GM12864 (cell line): ENCODE measurements at places on chromosomes 2 and 18.

GRCh38 chr2:222318712-222319585 lies 20.2 kb upstream of the PAX3 start:
- peak; percentile 33 for DNase-seq

DNA sequence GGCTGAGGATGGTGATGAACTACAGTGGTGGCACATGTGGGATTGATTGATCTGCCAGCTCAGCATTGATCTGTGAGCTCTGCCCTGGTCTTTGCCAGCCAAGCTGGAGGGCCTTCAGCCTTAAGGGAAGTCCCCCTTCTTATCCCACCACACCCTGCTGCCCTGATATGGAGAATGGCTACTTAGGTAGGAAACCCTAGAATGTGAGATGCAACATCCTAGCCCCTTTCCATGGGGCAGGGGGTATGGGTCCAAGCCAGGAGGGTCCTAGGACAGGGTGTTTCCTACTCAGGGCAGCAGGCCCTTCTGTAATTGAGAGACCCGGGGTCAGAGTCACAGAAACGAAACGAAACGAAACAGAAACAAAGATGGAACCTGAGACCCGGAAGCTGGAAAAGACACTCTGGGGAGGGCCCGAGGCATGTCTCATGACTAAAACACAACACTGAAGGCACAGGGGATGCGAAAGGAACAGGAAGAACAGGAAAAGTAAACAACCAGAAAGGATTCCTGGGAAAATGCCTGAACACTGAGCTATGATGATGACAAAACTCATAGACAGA lies 16.9 kb upstream of the SULT1C2 start:
- no peak for DNase-seq

- peak; percentile 3 for DNase-seq
Measured at GRCh38 chr2:17104454-17104853, 413.8 kb downstream of the RAD51AP2 start.

DNA sequence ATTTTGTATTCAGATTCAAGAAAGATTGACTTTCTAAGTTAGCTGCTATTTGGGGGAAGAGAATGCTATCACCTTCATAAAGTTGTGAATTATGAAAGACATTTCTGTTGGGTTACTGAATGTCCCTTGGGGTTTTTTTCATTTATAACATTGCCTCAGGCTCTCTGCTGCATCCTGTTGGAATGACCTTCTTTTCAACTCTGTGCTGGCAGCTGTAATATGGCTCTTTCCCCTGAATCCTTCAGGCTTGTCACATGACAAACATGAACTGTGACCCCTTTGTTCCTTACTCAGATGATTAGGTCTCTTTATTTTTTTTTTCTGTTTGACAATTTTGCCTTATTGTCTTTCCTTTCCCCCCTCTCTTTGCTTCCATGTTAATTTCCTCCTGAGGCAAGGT lies 159.8 kb downstream of the TAF4B start:
- DNase-seq, result no peak

DNA sequence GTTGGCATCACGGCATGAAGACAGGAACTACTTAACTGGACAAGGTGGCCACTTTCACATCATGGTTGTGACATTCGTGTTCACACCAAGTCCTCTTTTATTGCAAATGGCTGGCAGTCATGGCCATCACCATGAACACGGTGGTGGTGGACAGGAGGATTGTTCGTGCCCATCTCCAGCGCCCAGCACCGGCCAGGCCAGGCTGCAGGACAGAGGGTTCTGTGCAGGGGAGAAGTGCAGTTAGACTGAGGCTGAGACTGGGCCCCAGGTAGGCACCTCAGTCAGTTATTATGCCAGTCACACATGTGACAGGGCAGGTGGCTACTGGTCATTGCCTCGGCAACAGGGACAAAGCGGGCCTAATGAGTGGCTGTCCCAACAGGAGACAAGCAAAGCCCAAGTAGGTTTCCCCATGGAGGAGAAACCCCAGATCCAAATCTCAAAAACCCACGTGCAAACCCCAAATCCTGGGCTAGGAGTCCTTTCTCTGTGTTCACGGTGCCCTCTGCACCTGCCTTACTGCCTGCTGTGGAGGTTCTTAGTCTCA lies 468.1 kb upstream of the MYT1L start:
- no peak for DNase-seq

- DNase-seq, result no peak
Measured at GRCh38 chr2:124250433-124250832, 225.3 kb downstream of the CNTNAP5 start.

DNA sequence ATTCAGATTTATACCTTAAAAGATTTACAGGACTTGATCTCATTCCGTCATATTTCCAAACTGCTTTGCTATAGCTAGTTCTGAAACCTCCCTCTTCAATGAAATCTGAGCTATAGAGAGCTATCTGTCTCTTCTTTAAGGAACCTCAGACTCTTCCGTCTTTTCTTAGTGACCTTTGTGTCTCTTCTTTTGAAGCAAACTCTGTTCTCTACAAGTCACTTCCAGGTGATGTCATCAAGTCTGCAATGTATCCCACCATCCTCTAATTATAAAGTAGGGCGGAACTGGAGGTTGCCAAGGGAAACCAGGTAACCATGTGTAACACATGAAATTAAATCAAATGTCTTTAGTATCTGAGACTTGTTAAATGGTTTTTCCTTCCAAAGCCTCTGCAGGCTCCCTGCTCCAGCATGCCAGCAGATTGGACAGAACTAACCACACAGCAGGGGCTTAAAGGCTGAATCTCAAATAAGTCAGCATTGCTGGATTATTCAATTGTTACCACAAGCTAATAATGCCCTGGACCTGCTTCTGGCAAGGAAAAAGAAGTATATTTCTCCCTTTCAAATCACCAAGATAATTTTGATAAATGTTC lies 41.2 kb upstream of the PEX13 start:
- DNase-seq, result no peak

DNA sequence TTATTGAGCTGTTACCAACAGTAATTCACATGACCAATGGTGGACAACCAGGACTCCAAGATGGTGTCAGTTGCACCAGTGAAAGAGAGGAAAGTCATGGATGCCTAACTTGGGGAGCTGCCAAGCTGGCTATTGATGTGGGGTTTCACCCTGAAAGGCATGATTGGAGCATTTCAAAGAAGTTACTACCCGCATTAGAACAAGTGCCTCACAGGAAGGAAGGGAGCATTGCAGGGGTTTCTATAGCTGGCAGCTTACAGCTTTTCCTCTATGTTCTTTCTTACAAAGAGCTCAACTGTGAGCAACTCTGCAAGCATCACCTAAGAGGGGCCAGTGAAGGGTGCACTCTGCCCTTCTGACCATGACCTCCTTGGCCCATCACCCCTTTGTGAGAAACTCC lies 93.1 kb downstream of the TNFRSF11A start:
- DNase-seq, result no peak

GRCh38 chr18:51038110-51038509 lies 8.1 kb downstream of the SMAD4 start:
- no peak for DNase-seq

GRCh38 chr2:84481702-84482101 lies 22.6 kb upstream of the SUCLG1 start:
- no peak for DNase-seq

- DNase-seq, result no peak
Measured at GRCh38 chr2:235864302-235864701, 303.9 kb downstream of the GBX2 start.

DNA sequence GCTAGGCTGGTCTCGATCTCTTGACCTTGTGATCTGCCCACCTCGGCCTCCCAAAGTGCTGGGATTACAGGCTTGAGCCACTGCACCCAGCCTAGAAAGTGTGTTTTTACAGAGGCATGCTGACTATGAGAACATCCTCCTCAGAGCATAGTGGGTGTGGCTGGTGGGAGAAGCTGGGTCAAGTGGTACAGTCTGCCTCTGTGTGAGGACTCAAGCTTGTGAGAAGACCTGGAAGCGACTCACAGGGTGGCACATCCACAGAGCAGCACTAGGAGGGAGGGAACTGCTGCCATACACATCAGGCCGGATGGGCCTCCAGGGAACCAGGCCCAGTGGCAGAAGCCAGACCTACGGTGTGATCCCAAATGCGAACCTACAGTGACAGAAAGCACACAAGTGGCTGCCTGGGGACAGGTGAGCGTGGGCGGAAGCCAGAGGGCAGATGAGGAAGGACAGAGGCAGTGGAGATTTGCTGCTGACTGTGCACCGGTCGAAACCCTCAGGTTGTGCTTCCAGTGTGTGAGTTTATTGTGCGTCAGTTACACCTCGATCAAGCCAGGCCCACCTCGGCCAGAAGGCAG lies 8.9 kb downstream of the ARHGEF4 start:
- no peak for DNase-seq

DNA sequence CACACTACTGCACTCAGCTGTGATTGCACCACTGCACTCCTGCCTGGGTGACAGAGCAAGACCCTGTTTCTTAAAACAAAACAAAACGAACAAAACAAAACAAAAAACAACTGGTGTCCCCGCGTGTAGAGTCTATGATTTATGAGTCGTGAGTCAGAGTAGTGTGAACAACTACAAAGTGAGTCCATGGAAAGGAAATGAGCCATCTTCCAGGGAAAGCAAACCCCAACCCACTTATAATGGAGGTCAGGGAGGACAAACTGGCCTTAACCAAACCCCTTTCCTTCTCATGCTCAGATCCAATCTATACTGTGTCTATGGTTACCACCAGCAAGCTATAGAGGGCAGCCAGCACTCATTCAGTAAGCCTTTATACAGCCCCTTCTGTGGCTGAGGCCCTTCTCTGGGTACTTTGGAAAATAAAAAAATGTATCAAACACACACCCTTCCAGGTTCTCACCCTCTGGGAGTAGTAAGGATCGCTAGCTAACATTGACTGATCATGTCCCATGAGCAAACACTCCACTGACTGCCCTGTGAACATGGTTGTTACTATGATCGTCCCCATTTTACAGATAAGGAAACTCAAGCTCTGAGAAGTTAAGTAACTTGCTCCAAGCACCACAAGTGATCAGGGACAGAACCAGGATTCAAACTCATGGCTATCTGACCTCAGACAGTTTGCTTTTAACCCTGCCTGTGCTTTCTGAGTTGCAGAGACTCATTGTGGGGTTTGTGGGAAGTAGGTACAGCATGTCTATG lies 24.7 kb upstream of the COLEC12 start:
- DNase-seq, result no peak

DNA sequence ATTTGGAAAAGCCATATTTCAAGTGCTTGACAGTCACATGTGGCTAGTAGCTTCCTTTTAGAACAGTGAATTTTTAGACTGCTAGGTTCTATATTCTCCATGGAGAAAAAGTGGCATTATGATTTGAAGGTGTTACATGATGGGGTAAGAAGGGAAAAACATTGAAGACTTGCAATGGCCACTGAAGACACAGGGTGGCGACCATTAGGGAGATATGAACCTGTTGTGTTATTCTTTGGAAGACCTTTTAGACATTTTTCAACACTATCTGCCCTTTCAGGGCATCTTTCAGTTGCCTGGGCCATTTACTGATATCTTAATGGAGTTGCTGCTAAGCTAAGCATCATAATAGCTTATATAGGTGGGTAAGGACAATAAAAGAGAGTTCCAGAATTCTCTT lies 1387.2 kb downstream of the SUCLG1 start:
- no peak for DNase-seq

DNA sequence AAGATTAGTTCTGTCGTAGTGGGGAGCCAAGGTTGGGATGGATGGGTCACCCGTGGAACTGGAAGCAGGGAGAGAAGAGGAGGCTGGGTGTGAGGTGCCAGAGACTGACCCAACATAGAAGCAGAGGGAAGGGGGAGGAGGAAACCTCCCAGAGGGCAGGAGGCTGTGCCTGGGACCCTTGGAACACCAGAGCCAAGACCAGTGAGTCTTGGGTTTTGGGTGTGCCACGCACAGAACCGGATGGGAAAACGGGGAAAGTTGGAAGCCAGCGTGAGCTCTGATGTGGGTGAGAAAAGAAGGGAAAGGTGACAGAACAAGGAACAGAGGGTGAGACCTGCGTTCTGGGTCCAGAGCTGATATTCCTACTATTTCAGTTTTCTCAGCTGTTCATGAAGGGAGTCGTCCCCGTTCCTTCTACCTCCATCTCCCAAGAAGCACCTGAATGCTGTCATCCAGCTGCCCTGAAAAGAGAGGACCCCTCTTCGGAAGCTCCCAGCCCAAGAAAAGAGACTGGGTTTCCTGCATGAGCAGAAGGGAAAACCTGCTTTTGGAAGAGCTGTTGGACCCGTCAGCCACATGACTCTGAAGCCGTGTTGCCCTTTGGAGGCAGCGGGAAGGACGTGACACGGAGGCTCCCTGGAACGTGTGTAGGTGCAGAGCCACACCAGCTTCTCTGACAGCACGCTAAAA lies 250.1 kb downstream of the NDUFA10 start:
- DNase-seq, result no peak

- DNase-seq, result no peak
Measured at GRCh38 chr2:223626716-223627115, 24.6 kb upstream of the SCG2 start.

GRCh38 chr18:9617006-9617542 lies 2.7 kb upstream of the PPP4R1 start:
- no peak for DNase-seq

DNA sequence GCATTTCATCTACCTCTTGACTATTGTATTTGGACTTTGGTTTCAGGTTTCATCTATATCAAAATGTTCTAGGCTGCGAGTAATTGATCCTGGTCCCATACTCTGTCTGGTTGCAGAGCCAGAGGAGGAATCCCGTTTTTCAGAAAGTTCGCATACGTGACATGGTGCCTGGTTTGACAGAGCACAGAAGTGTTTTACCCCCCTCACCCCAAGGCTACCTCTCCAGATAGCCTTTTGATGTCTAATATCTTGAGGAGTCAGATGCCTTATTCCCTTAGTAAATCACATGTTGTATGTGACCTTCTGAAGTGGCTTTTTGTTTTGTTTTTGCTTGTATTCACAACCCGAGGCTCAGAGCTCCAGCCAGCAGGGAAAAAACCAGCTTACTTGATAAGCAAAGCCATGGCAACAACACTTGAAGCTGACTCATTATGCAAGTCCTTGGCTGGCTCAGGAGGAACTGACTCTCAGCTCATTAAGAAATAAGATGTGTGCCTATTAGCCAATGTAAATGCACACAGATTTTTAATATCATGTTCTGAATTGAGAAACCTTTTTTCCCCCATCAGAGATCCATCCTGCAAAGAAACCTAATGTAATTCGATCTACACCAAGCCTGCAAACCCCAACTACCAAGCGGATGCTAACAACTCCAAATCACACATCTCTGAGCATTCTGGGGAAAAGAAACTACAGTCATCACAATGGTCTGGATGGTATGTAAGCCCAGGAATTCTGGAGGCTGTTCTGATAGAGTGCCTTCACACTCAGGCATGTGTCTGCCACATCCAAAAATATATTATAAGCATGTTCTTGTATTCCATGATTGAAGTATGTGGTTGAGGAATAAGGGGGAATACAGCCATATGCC lies 41.4 kb downstream of the OXER1 start:
- DNase-seq, result peak; percentile 80

DNA sequence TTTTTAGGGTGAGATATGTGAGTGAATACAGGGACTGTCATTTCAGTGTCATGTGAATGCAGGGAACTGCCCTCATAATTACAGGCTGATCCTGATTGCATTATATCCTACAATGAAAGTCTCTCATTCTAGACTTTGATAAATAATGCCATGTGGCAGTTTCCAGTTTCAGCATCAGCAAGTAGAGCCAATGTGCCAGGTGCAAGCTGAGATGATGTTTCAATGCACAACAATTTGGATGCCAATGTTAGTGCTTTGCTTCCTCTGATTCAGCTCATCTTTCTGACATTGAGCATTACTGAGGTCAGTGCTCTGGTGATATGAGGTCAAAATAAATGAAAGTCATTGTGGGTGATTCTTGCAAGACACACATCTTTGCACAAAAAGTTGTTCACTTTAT lies 63.7 kb upstream of the TFPI start:
- no peak for DNase-seq

GRCh38 chr2:184030989-184031388 lies 567.3 kb upstream of the ZNF804A start:
- no peak for DNase-seq

- DNase-seq, result no peak
Measured at GRCh38 chr2:70328921-70329561, 27.2 kb upstream of the FAM136A start.
